ENCODE measurements at places on chromosomes 12 and 14. TPM values are rescaled to one million over a fixed set of nuclear protein-coding genes. Genes with fewer than 3 reads are reported as not detected.
A peak's percentile ranks its signal among the peaks of the same experiment; 100 is the strongest.

The ZC3H14 gene
- total RNA-seq = 57.1 TPM

The ANKRD33 gene
- 0.21 TPM for total RNA-seq

The TAS2R7 gene
- total RNA-seq = not detected

The MGAT4C gene
- total RNA-seq = not detected

The SLC5A8 gene
- not detected for total RNA-seq

GRCh38 chr14:21686468-21686867 is 12.8 kb upstream of the OR4E1 start:
- no peaks in the 10 kb centered on the region for H3K4me1 ChIP-seq
- no peak overlapping the region for H3K4me3 ChIP-seq
- no peak overlapping the region for H3K27ac ChIP-seq
- no peak for DNase-seq
- H3K27me3 ChIP-seq = 0 out of 2 replicates have a peak, but pooled peaks cover 2% of the 10 kb centered on the region

- no peaks in the 10 kb centered on the region for H3K27me3 ChIP-seq
- H3K4me3 ChIP-seq = no peak overlapping the region
- no peak overlapping the region for H3K27ac ChIP-seq
These were observed 1323.3 kb downstream of the LRFN5 start for GRCh38 chr14:42929806-42930480.

GRCh38 chr12:66329941-66330340 is 27.6 kb downstream of the HELB start:
- no peak for DNase-seq
- H3K27me3 ChIP-seq = no peaks in the 10 kb centered on the region
- no peak overlapping the region for H3K4me3 ChIP-seq
- H3K4me1 ChIP-seq = no peaks in the 10 kb centered on the region

DNA sequence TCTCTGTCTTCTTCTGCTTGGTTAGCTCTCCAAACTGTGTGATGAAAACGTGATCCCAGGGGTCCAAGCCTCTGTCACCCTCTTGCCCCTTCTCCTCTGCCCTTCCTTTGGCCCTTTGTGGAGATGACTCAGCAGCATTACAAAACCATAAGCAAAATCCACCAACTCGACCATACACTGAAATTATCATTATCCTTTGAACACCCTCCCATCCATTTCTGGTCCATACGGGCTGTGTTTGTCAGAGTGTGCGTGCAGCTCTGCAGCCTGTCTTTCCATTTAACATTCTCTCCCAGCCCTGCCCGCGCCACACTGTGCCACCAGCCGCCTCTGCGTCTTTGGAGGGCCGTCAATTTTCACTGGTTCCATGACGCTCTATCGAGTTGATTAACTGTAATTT is 69.2 kb downstream of the SLC25A47 start:
- no peak overlapping the region for H3K27ac ChIP-seq
- no peaks in the 10 kb centered on the region for H3K27me3 ChIP-seq
- H3K4me1 ChIP-seq = peaks cover 29% of the 10 kb centered on the region
- H3K36me3 ChIP-seq = no peaks in the 10 kb centered on the region

GRCh38 chr12:115002434-115002833 is 318.5 kb upstream of the TBX3 start:
- no peak for DNase-seq
- no peak overlapping the region for H3K27ac ChIP-seq
- H3K4me1 ChIP-seq = no peaks in the 10 kb centered on the region
- no peaks in the 10 kb centered on the region for H3K27me3 ChIP-seq
- H3K36me3 ChIP-seq = no peaks in the 10 kb centered on the region

DNA sequence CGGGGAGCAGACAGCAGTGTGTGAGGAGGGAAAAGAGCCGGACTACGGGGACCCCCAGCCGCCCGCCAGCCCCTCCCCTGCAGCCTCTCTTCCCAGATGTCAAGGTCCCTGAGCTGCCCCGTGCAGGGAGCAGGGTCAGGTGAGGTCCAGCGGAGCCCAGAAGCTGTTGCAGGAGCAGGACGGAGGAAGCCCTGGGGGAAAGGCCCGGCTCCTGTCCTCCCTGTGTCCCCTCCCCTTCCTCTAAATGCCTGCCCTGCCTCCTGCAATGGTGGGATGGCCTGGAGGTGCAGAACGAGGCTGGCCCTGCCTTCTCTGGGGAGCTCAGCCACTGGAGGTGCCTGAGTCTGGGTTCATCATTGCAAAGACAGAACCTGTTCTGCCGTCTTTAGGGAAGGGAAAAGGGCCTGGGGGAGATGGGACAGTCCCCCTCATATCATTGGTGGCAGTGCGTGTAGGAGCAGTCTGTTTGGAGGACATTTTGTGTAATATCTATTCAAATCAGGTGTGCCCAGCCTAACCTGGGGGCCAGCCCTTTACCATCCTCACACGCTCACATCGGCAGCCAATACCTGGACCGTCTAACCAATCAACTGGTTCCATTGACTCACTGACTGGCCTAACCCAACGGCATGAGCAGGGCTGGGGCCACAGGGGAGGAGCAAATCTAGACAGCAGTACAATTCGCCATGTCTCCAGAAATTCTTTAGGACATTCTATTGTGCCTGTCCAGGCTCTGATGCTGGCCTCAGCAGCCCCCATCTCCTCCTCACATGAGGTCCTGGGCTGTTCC is 364.1 kb upstream of the SFSWAP start:
- H3K4me3 ChIP-seq = no peak overlapping the region
- no peaks in the 10 kb centered on the region for H3K4me1 ChIP-seq
- H3K27ac ChIP-seq = no peak overlapping the region
- H3K36me3 ChIP-seq = no peaks in the 10 kb centered on the region

DNA sequence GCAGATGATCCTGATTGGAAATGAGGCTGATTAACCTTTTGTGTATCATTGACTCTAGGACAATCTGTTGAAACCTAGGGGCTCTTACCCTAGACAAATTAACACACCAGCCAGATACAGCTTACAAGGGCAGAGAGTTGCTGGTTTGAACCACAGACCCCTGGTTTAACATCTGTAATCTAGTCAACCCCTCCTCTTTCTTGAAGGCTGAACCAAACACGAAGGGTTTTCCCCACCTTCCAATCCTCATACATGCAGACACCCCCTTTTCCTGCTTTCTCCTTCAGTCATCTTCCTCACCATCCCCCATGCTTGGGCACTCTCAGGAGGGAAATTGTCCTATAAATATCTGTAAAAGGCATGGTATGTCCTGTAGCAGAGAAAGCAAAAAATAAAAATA is 126.0 kb upstream of the HIF1A start:
- DNase-seq = no peak
- H3K4me3 ChIP-seq = no peak overlapping the region
- H3K27me3 ChIP-seq = no peaks in the 10 kb centered on the region
- peaks cover 6% of the 10 kb centered on the region for H3K4me1 ChIP-seq
- no peaks in the 10 kb centered on the region for H3K36me3 ChIP-seq

GRCh38 chr12:122895320-122895703 is 612 bp downstream of the VPS37B start:
- peak overlapping the region; percentile 78 for H3K4me3 ChIP-seq
- H3K36me3 ChIP-seq = peaks cover 2% of the 10 kb centered on the region
- DNase-seq = no peak

- H3K36me3 ChIP-seq = no peaks in the 10 kb centered on the region
- no peak overlapping the region for H3K27ac ChIP-seq
- H3K4me1 ChIP-seq = no peaks in the 10 kb centered on the region
These were observed 107.5 kb downstream of the KITLG start for GRCh38 chr12:88472775-88473174.

DNA sequence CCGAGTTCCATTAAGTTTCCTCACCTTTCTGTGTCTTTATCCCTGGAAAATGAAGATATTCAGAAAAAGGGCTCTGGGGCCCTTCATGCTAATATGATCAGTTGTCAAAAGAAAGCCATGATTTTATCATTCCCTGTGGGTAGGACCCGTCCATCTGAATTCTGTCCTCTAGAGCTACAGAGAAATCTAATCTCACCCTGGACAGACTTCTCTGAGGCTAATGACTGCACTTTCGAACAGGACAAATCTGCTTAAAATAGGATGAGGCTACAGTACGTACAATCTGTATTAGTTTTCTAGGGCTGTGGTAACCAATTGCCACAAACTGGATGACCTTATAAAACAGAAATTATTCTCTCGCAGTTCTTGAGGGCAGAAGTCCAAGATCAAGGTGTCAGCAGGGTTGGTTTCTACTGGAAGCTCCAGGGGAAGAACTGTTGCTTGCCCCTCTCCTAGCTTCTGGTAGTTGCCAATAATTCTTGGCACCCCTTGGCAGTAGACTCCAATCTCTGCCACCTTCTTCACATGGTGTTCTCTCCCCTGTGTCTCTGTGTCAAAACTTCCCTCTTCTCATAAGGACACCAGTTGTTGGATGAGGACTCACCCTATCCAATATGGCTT is 1.3 kb downstream of the AK7 start:
- DNase-seq = no peak
- peak overlapping the region; percentile 69 for H3K4me3 ChIP-seq
- H3K27ac ChIP-seq = no peak overlapping the region
- H3K27me3 ChIP-seq = no peaks in the 10 kb centered on the region
- H3K36me3 ChIP-seq = no peaks in the 10 kb centered on the region
- H3K4me1 ChIP-seq = 0 out of 2 replicates have a peak, but pooled peaks cover 3% of the 10 kb centered on the region

DNA sequence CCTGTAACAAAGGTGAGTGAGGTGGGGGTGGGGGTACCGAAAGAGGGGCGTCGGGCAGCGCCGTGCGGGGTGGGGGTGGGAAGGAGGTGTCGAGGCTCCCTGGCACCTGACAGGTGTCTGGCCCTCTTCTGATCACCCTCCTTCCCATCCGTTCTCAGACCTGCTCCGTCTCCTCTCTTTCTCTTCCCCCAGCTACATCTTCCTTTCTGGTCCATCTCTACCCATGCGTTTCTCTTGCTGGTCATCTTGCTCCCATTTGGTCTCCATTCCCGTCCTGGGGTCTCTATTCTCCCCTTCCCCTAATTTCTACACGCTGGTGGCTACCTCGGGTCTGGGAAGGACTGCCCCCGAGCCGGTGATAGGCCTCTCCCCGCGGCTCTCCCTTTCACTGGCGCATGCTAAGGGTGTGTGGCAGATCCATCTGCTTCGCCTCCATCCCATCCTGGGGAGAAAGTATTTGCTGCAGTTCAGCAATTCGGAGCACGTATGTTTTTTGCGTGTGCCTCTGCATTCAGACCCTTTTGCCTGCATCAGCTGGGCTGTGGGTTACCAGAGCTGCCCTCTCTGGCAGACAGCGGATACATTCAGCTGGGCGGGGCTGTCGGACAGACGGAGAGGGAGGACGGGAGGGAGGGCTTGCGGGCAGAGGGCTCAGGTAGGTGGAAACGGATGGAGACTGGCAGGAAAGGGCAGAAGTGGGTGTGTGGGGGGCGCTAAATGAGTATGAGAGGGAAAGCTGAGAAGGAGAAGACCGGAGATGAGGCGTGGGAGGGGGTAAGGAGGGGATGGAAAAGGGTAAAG is 730 bp downstream of the CLSTN3 start:
- DNase-seq = no peak
- no peaks in the 10 kb centered on the region for H3K36me3 ChIP-seq
- H3K4me1 ChIP-seq = no peaks in the 10 kb centered on the region
- H3K27ac ChIP-seq = no peak overlapping the region

GRCh38 chr12:67394550-67394949 is 125.4 kb downstream of the CAND1 start:
- no peaks in the 10 kb centered on the region for H3K27me3 ChIP-seq
- H3K4me3 ChIP-seq = no peak overlapping the region
- DNase-seq = no peak
- H3K36me3 ChIP-seq = no peaks in the 10 kb centered on the region

GRCh38 chr12:48119834-48120195 is 651 bp downstream of the PFKM start:
- peaks cover 11% of the 10 kb centered on the region for H3K36me3 ChIP-seq
- peak overlapping the region; percentile 93 for H3K4me3 ChIP-seq
- H3K27ac ChIP-seq = peak overlapping the region; percentile 80
- no peaks in the 10 kb centered on the region for H3K27me3 ChIP-seq
- no peak for DNase-seq
